ENCODE measurements at places on chromosomes 6 and 20. TPM values are rescaled to one million over a fixed set of nuclear protein-coding genes. Genes with fewer than 3 reads are reported as not detected.

SNTA1 gene
- 16.2 TPM for total RNA-seq

ELOVL2 gene
- 19.6 TPM for total RNA-seq

TMC2 gene
- not detected for total RNA-seq

C6orf141 gene
- 0.77 TPM for total RNA-seq

ANKRD66 gene
- total RNA-seq = not detected

ADGB gene
- 3.1 TPM for total RNA-seq

CEP85L gene
- 44.8 TPM for total RNA-seq

UNC5CL gene
- 1.2 TPM for total RNA-seq

NMBR gene
- 0.71 TPM for total RNA-seq

GLP1R gene
- total RNA-seq = 0.88 TPM

MEI4 gene
- total RNA-seq = 0.99 TPM

HLA-DQA2 gene
- total RNA-seq = not detected

FAM50B gene
- total RNA-seq = 14.1 TPM

OLIG3 gene
- total RNA-seq = not detected

RAD21L1 gene
- total RNA-seq = 0.38 TPM

CRISP3 gene
- 0.22 TPM for total RNA-seq

PIM1 gene
- 27.2 TPM for total RNA-seq

GPSM3 gene
- 1.8 TPM for total RNA-seq

SRSF6 gene
- 156 TPM for total RNA-seq

MANEA gene
- 26.0 TPM for total RNA-seq

HUS1B gene
- total RNA-seq = 4.9 TPM

DDO gene
- total RNA-seq = 0.16 TPM

SLC26A8 gene
- total RNA-seq = 1.4 TPM

PLN gene
- total RNA-seq = 21.1 TPM

VAPB gene
- 37.8 TPM for total RNA-seq

FAM135A gene
- 98.3 TPM for total RNA-seq

ZFP57 gene
- not detected for total RNA-seq

SMPDL3A gene
- total RNA-seq = 22.2 TPM

PNPLA1 gene
- 0.16 TPM for total RNA-seq

SIRPG gene
- not detected for total RNA-seq

HSPA12B gene
- 17.8 TPM for total RNA-seq

TXLNB gene
- total RNA-seq = 13.7 TPM

TCF15 gene
- total RNA-seq = 0.44 TPM

IRF4 gene
- 7.6 TPM for total RNA-seq

SS18L1 gene
- total RNA-seq = 35.3 TPM

NKAIN2 gene
- total RNA-seq = 6.4 TPM

BTNL2 gene
- not detected for total RNA-seq

LY6G6C gene
- not detected for total RNA-seq

BPI gene
- 2.4 TPM for total RNA-seq

MYH7B gene
- 10.7 TPM for total RNA-seq

SLC18B1 gene
- total RNA-seq = 14.8 TPM

ESF1 gene
- 28.8 TPM for total RNA-seq

SAMD10 gene
- total RNA-seq = 8.9 TPM

C6orf52 gene
- not detected for total RNA-seq

ID4 gene
- total RNA-seq = 56.0 TPM

UBE2C gene
- total RNA-seq = 15.3 TPM

LHFPL5 gene
- 0.27 TPM for total RNA-seq

RGL2 gene
- 45.5 TPM for total RNA-seq

TSHZ2 gene
- total RNA-seq = 14.7 TPM

SFT2D1 gene
- 42.3 TPM for total RNA-seq

TOX2 gene
- 3.3 TPM for total RNA-seq

SLC35D3 gene
- 4.9 TPM for total RNA-seq

BPIFA1 gene
- total RNA-seq = not detected

ZNF311 gene
- total RNA-seq = 2.9 TPM

C2 gene
- 6.2 TPM for total RNA-seq

RGS19 gene
- 6.3 TPM for total RNA-seq

TMEM244 gene
- 40.6 TPM for total RNA-seq

Data from camera-type eye (tissue), 1 donor.